ENCODE measurements at places on chromosomes 12 and 14. TPM values are rescaled to one million over a fixed set of nuclear protein-coding genes. Genes with fewer than 3 reads are reported as not detected.

TMEM63C gene
- 2.3 TPM for total RNA-seq

GTF2H3 gene
- total RNA-seq: 69.7 TPM

KRT83 gene
- total RNA-seq: not detected

DNA sequence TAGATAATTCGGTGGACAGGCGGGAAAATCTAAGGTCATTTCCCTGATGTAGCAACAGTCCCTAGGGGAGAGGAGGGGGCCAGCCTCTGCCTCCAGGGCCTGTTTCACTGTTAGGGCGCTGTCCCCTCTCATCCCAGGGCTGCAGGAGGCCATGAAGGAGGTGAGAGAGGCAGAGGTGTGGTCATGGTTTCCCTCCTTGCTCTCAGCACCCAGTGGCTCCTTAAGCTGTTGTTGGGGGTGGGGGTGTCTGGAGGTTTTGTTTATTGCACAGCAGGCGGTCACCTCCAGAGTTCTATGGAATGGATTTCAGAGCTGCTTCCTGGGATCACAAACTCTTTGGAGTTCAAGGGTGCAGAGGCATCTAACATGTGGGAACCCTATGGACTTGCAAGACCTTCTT lies 212.5 kb upstream of the RTL1 start:
- no peak overlapping the region for H3K4me3 ChIP-seq
- peaks cover 9% of the 10 kb centered on the region for H3K27me3 ChIP-seq
- no peak for DNase-seq
- no peak overlapping the region for H3K27ac ChIP-seq
- peaks cover 2% of the 10 kb centered on the region for H3K4me1 ChIP-seq

DNA sequence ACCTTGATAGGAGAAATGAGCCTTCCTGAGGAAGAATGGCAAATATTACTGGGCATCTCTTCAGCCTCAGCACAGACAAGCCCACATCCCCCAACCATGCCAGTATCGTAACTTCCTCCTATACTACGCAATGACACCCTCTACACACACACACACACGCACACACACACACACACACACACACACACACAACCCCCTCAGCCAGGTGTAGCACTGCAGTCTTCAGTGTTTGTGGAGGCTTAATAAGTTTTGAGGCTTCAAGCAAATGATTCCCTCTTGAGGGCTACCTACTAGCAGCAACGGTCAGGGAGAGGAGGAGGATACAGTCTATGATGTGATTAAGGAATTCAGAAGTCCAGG lies 1.6 kb downstream of the DGKA start:
- no peaks in the 10 kb centered on the region for H3K27me3 ChIP-seq
- peak overlapping the region; percentile 98 for H3K27ac ChIP-seq
- peaks cover 59% of the 10 kb centered on the region for H3K4me1 ChIP-seq
- H3K36me3 ChIP-seq: peaks cover 56% of the 10 kb centered on the region

DNA sequence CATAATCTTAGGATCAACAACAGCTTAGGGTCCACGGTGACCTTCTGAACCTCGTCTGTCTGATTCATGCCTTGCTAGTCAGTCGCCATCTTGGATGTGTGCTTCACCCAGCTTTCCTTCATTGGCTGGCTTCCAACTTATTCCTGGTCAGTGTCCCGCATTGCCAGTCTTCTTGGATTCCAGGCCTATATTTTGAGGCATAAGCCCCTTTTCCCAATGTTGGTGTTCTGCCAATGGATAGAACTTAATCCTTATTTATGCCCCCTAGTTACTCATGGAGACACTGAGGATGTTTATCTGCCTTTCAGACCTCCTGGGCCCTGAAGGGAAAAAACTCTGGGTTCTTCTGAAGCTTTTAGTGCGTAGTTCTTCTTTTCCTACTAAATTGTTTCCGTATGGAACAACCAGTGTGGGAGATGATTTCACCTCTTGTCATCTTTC lies 5.8 kb downstream of the JDP2 start:
- H3K4me3 ChIP-seq: no peak overlapping the region
- H3K4me1 ChIP-seq: peaks cover 18% of the 10 kb centered on the region
- DNase-seq: no peak
- no peak overlapping the region for H3K27ac ChIP-seq
- H3K27me3 ChIP-seq: peaks cover 12% of the 10 kb centered on the region
- H3K36me3 ChIP-seq: peaks cover 2% of the 10 kb centered on the region

RIC8B gene
- total RNA-seq: 13.6 TPM

MAP3K9 gene
- 4.2 TPM for total RNA-seq

DNA sequence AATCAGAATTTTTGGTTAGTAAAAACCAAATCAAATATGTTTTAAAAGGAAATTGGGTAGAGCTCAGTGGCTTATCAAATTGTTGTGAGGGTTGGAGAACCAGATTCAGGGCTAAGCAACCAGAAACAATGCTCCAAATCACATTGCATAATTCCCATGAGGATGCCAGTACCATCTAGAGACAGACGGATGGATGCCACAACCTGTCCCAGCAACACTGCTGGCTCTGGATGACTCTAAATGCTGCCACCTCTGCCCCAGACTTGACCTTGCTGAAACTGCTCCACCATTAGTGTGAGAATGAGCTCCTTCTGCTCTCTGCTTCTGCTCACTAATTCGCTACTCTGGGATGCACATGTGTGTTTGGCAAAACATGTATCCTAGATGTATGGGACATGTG lies 43.9 kb downstream of the FRS2 start:
- no peak overlapping the region for H3K27ac ChIP-seq
- H3K4me3 ChIP-seq: no peak overlapping the region
- peaks cover 21% of the 10 kb centered on the region for H3K4me1 ChIP-seq
- no peaks in the 10 kb centered on the region for H3K27me3 ChIP-seq

GRCh38 chr12:120725151-120725658 lies 421 bp upstream of the ACADS start:
- H3K4me1 ChIP-seq: peaks cover 20% of the 10 kb centered on the region
- no peaks in the 10 kb centered on the region for H3K27me3 ChIP-seq
- peaks cover 39% of the 10 kb centered on the region for H3K36me3 ChIP-seq
- peak overlapping the region; percentile 59 for H3K27ac ChIP-seq
- DNase-seq: no peak
- H3K4me3 ChIP-seq: peak overlapping the region; percentile 97

- DNase-seq: no peak
- peaks cover 25% of the 10 kb centered on the region for H3K36me3 ChIP-seq
- H3K4me1 ChIP-seq: peaks cover 58% of the 10 kb centered on the region
- peaks cover 10% of the 10 kb centered on the region for H3K27me3 ChIP-seq
- H3K4me3 ChIP-seq: no peak overlapping the region
- H3K27ac ChIP-seq: no peak overlapping the region
Measured at GRCh38 chr14:72523424-72524294, 370.2 kb downstream of the DPF3 start.

GRCh38 chr12:68612202-68612601 lies 1.5 kb downstream of the RAP1B start:
- peak overlapping the region; percentile 99 for H3K4me3 ChIP-seq
- no peaks in the 10 kb centered on the region for H3K27me3 ChIP-seq
- peak; percentile 57 for DNase-seq
- peaks cover 44% of the 10 kb centered on the region for H3K4me1 ChIP-seq
- peak overlapping the region; percentile 98 for H3K27ac ChIP-seq

GRCh38 chr12:46100551-46101484 lies 110.4 kb upstream of the SCAF11 start:
- DNase-seq: no peak
- no peak overlapping the region for H3K4me3 ChIP-seq
- peaks cover 15% of the 10 kb centered on the region for H3K27me3 ChIP-seq
- H3K27ac ChIP-seq: no peak overlapping the region
- H3K36me3 ChIP-seq: no peaks in the 10 kb centered on the region

DNA sequence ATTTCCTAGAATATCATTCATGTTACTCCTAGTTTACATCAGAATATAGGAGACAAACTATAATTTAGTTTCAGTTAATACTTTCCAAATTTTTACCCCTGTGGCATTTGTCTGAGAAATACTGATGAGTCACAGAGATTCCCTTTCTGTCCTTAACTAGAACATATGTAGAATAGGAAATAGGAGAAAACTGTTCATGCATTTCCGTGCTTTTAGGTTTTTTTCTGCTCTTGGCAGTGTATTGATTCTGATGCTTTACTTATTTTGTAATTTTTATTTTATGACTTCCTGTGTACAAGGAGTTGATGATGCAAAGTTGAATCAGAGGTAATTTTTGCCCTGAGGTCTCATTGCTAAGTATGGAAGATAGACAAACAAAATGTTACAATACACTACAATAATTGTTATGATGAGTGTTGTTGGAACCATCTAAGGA lies 23.0 kb downstream of the MNAT1 start:
- H3K27me3 ChIP-seq: peaks cover 3% of the 10 kb centered on the region
- H3K4me1 ChIP-seq: peaks cover 54% of the 10 kb centered on the region
- no peak overlapping the region for H3K4me3 ChIP-seq
- no peak overlapping the region for H3K27ac ChIP-seq
- DNase-seq: no peak

GZMH gene
- 24.3 TPM for total RNA-seq

DNA sequence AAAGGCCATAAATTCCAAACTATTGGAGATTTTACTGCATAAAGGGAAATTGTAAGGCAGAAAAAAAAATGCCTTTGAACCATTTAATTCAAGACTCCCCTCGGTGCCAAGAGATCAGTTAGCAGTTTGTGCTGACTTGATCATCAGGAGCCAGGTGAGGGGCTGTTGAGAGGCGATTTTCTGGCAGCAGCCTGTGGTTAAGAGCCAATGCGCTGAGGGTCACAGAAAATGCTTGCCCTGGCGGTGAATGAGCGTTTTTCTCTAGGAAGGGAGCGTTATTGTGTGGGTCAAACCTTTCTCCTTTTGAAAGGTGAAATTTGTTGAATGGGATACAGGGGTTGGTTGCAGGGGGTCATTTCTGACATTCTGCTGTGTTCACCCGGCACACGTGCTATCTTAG lies 4.7 kb downstream of the SRRM4 start:
- H3K27me3 ChIP-seq: peaks cover 15% of the 10 kb centered on the region
- no peaks in the 10 kb centered on the region for H3K4me1 ChIP-seq
- H3K27ac ChIP-seq: no peak overlapping the region
- H3K36me3 ChIP-seq: no peaks in the 10 kb centered on the region
- no peak for DNase-seq
- H3K4me3 ChIP-seq: no peak overlapping the region

JAG2 gene
- 11.2 TPM for total RNA-seq

DNA sequence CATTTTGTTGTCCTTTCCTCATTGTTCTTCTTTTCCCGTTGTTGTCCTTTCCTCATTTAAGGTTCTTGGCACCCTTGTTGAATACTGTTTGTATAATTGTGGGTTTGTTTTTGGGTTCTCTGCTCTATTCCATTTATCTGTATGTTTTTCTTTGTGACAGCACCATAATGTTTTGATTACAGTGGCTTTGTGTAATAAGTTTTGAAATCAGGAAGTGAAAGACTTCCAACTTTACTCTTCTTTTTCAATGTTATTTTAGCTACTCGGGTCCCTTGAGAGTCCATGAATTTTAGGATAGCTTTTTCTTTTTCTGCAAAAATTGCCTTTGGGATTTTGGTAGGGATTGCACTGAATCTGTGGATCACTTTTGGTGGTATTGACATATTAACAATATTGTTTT lies 28.1 kb downstream of the ETNK1 start:
- peaks cover 38% of the 10 kb centered on the region for H3K36me3 ChIP-seq
- H3K27ac ChIP-seq: no peak overlapping the region
- DNase-seq: no peak
- no peaks in the 10 kb centered on the region for H3K27me3 ChIP-seq
- H3K4me3 ChIP-seq: no peak overlapping the region

ACOT6 gene
- not detected for total RNA-seq

All from activated CD4-positive, alpha-beta T cell treated with anti-CD3 and anti-CD28 coated beads, Interleukin-2, amount 10 ng/mL, durations not matched to agents 24 days and 14 days (primary cell).